ENCODE measurements at places on chromosomes 11 and 22.

GRCh38 chr11:512761-513595 lies 5.9 kb upstream of the RNH1 start:
- no peak for DNase-seq

GRCh38 chr11:70876685-70877084 lies 375.7 kb downstream of the SHANK2 start:
- no peak for DNase-seq

DNA sequence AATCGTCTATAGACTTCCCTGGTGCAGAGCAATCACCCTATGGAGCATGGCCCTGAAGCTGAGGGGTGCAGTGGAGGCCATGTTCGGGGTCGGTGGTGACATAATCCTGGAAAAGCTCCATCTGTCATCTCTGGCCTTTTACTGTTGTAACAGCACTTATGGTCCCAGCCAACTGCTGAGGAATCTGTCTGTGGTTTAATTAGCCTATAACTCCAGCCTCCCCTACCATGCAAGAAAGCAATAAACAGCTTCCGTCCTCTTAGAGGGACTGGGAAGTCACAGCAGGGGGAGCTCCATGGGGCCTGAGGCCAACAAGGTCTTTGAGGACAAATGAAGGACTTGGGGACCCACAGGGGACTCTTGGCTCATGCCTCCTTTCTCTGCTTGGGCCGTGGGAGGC lies 159.1 kb upstream of the NECTIN1 start:
- no peak for DNase-seq

DNA sequence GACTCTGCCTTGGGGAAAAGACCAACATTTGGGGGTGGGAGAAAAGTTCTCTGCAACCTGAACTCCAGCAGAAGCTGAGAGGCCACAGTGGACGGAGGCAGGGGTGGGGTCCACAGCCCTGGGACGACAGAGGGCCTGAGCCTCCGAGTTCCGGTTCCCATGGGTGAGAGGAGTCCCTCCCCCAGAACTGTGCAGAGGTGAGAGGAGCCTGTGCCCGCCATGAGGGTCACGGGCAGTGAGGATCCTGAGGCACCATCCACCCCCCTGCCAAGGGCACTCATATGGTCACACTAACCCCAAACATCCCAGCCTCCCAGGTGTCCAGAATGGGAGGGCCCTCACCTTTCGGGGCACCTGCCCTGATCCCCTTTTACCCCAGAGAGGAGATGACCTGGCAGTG lies 30.5 kb downstream of the KIAA0930 start:
- DNase-seq, result no peak

DNA sequence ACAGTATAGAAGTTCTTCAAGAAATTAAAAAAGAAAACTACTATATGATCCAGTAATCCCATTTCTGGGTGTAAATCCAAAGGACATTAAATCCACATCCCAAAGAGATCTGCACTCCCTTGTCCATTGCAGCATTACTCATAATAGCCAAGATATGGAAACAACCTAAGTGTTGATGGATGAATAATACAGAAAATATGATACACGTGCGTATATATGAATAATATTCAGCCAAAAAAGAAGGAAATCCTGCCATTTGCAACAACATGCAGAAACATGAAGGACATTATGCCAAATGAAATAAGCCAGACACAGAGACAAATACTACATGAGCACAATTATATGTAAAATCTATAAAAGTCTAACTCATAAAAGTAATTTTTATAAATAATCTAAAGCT lies 306.3 kb upstream of the ANO3 start:
- DNase-seq, result no peak

GRCh38 chr11:81070948-81071347 lies 1630.1 kb upstream of the TENM4 start:
- no peak for DNase-seq

- no peak for DNase-seq
Observed at GRCh38 chr11:19816040-19816439, 103.4 kb downstream of the NAV2 start.

- no peak for DNase-seq
Observed at GRCh38 chr22:38828616-38829205, 15.1 kb downstream of the NPTXR start.

DNA sequence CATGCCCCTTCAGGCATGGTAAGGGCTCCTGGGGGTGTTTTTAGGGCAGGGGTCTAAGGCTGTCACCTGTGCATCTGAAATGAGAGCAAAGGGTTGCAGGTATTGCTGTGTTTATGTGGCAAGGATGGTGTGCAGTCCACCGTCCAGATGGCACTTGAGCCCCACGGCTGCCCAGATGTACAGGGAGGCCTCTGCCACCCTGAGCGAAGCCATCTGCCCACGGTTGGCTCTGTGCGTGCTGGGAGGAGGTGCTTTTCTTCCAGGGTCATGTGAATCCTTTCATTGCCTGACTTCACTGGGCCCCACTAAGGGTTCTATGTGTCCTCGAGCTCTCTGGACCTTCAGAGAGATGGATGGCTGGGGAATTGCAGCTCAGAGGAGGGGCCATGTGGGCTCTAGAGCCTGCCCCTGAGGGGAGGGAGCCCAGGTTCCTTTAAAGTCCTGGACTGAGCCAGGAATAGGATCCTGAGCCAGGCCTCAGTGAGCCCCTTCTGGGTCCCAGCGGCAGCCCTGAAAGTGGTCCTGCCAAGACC lies 89.9 kb downstream of the CTTN start:
- DNase-seq, result no peak

DNA sequence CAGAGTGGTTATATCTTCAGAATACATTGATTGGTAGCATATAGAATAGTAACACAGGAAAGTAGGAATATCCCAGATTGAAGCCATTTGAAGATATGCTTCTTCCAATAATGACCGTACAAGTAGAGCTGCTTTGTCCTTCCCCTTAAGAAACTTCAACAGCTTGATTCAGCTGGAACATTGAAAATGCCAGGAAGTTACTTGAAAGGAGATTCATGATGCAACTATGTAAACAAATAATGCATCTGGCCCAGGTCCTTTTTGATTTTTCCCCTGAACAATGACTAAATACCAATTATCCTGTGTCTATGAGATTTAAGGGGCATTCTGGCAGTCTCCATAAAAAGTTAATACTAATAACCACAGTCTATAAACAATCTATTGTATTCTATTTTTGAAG lies 3.0 kb downstream of the DKK3 start:
- DNase-seq, result no peak

GRCh38 chr11:119989159-119989821 lies 148.6 kb downstream of the TRIM29 start:
- DNase-seq, result no peak

DNA sequence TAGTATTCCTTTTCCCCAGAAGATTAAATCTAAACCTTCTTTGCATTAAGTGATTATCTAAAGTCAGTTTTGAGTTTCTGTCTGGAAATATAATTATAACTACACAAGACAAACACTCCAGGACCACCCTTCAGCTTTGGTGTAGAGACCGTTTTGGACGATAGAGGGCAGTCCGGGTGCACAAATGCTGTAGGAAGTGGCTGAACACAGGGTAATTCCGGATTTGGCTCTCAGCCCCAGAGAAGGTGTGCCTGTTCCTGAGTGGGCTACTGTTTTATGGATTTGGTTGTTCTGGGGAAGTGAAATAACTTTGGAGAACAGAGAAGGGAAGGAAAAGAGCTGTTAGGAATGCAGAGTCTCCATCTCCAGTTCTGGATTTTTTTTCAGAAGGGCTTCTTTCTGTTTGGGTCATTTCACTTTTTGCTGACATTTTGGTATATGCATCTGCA lies 14.8 kb downstream of the EXT2 start:
- DNase-seq, result peak; percentile 79
